ENCODE measurements at places on chromosomes 4 and X.
A peak's percentile ranks its signal among the peaks of the same experiment; 100 is the strongest.

DNA sequence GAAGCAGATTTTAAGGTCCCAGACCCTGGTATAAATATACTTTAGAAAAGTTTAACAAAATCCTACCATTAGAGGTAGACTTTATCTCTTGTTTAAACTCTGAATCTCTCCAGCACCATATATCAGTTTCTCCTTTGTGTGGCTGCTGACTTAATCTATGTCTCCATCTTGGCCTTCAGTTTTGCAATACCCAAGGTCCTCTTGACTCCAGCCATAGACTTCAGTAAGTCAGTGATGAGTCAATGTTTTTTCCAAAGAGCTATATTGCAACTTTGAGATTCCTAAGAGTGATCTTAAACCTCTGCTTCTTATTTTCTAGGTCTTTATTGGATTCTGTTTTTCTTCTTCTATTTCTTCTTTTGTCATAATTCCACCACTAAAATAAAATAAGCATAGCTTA lies 50.8 kb upstream of the ADGRL3 start:
- DNase-seq = no peak

- no peak for DNase-seq
These were observed 52.6 kb downstream of the FNIP2 start for GRCh38 chr4:158821228-158821971.

DNA sequence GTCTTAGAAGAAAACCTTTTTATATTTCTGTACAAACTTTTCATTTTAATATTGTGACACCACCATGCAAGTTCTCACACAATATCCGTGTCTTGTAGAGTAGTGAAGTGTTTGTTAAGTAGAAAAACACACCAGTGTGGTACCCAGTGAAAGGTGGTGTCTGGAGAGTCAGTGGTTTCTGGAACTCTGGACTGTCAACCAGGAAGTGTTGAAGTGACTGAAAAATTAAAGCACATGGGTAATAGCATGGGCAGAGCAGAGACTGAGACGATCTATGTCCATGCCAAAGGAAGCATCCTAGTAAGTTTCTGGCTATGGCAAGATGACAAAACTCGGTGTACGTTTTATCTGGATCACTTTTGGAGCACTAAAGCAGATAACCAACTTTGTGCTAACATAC lies 22.2 kb downstream of the RAB9A start:
- DNase-seq = no peak

DNA sequence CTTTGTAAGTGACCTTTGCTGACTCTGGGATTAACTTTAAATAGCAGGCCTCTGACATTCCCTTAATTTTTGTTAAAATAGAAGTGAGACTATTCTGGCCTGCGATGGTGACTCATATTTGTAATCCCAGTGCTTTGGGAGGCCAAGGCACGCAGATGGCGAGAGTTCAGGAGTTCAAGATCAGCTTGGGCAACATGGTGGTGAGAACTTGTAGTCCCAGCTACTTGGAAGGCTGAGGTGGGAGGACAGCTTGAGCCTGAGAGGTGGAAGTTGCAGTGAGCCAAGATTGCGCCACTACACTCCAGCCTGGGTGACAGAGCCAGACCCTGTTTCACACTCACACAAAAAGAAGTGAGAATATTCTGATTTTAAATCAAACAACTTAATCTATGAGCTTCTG lies 27.3 kb downstream of the ZNF330 start:
- no peak for DNase-seq

DNA sequence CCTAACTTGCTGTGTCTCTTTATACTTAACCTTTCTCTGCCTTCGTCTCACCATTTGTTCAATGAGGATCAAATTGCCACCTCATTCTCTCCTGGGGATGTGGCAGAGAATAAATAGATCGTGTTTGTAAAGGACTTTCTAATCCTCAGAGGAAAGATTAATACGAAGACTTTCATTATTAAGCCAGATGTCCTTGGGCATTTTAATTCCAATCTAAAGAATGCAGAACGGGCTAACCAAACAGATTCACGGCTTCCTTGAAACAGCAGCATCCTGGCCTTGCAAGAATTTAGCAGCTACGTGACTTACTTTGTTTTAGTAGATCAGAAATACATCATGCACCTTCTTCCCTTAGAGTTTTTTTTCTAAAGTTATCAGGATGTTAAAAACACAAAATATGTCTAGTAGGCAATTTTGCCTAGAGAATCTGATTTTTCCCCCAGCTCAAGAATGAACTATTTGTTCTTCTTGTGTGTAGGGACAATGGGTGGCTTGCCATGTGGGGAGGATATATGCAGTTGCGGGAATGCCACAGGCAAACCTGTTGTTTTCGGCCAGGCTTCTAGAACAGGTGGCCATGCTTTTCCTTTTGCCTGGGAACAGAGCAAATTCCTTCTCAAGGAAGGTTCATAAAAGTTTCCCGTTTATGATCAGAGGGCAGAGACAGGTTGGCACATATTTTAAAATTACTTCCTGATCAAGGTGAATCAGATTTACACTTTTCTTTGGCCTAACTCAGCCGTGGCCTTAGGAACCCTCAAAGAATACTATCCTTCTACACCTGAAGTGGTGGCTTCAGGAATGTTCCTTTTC lies 3.0 kb downstream of the MID1 start:
- DNase-seq = no peak

DNA sequence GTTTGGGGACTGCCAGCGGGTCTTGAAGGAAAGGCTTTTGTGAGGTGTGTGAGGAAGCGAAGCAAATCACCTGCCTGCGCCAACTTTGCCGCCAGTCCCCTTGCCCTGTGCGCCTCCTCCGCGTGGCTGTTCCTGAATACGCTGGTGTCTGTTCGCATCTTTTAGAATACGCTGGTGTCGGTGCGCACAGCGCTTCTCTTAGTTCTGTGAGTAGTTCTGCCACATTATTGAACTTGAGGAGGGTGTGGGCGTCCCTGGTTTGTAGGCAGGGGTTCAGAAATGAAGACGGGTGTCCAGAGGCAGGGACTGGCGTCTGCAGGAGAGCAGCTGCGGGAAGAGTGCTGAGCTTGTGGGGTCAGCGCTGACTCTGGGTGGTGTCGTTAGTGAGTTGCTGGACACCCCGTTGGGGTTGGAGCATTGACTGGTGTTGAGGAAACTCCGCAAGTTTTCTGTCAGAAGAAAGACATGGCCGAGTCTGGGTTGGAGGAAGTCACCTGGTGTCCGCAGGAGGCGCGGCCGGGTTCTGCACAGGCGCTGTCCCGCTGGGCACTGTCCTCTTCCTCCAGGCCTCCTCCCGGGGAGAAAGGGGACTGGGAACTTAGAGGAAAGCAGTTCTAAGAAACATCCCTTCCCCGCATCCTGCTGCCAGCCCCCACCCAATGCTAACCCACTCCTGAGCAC lies 930 bp downstream of the ZNF718 start:
- no peak for DNase-seq

DNA sequence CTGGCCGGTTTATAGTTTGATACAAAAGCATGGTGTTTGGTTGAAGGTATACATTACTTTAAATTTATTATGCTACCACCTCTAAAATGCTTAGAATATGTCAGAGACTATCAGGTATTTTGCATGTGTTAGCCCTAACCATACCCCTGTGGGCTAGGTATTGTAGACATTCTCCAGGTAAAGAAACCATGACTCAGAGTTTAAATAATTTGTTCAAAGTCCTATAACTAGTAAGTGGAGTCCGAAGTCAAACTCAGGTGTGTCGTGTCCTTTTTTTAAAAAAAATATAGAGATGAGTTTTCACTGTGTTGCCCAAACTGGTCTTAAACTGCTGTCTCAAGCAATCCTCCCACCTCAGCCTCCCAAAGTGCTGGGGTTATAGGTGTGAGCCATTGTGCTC lies 12.4 kb downstream of the LAP3 start:
- DNase-seq = no peak

- DNase-seq = no peak
These were observed 11.2 kb downstream of the DAPP1 start for GRCh38 chr4:99827857-99828256.

DNA sequence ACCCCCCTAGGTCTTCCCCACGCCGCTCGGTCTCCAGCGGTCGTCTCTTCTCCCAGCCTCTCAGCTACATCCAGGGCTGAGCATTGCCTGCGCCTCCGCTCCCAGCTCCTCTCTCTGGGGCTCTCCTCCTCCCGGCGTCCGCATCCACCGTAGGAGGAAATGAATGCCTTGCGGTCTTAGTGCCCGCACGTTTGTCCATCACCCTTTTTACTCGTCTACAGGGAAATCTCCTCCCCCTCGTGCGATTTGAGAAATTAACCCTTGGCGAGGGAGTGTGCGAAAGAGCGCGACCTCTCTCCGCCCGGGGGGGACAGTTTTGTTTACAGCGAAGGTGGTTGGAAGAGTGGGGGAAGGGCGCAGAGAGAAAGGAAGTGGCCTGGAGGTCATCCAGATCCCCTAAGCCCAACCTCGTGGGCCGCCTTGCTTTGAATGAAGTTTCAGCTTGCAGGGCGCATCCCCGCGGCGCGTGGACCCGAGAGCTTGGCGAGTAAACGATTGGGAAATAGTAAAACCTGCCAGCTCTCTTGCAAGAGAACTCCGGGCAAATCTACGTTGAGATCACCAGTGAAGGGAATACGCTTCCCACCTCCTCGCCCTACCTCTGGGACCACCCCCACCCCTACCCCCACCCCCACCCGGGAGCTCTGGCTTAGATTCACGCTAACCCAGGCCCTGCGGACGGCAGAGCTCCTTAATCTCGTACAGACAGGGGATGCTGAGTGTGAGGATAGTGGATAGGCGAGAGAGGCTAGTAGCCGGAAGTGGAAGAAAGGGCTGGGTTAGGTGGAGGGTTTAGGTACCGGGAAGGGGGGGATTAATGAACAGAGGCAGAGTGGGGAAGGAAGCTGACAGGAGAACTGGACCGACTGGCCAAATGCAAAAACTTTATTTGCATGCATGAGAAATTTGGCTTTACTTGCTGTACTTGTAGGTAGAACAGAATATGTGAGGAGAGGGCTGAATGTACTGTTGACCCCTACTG lies at the start of gene ELOVL6:
TSS of gene ELOVL6 (minus strand) at position 181 of the 982 bp plus-strand sequence. CDS start 280 bp downstream, outside the sequence.
- peak; percentile 3 for DNase-seq

- no peak for DNase-seq
These were observed 11.9 kb upstream of the ADH7 start for GRCh38 chr4:99447079-99447478.

- DNase-seq = no peak
These were observed 76.7 kb downstream of the LRBA start for GRCh38 chr4:150938417-150938816.

GRCh38 chr4:136755531-136755916 lies 776.8 kb downstream of the PCDH18 start:
- DNase-seq = no peak

DNA sequence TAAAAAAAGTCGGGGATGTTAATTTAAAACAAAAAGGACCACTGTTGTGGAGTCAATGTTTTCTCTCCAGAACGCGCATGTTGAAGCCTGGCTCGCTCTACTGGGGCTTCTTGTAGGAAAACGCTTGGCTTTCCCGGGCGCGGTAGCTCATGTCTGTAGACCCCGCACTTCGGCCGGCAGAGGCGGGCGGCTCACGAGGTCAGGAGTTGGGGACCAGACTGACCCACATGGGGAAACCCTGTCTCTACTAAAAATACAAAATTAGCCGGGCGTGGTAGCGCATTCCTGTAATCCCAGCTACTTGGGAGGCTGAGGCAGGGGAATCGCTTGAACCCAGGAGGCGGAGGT lies 15.6 kb downstream of the NELFA start:
- DNase-seq = no peak

- no peak for DNase-seq
These were observed 165.6 kb upstream of the S100G start for GRCh38 chrX:16484338-16484737.

DNA sequence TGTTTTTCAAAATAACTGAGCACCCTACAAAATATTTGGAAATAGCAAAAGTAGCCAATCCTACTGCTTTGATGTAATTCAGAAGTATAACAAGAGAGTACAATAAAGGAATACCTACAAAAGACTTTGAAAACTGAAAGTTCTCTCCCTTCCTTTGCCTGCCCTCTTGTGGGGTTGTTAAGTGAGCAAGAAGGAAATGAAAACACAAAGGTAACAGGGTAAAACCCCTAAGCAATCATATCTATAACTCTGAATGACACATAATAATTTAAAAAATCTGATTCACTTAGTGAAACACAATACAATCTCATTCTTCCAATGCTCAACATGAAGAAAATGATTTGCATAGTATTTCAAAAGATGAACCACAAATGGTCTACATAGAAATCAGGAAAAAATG lies 98.2 kb downstream of the FRYL start:
- DNase-seq = no peak

DNA sequence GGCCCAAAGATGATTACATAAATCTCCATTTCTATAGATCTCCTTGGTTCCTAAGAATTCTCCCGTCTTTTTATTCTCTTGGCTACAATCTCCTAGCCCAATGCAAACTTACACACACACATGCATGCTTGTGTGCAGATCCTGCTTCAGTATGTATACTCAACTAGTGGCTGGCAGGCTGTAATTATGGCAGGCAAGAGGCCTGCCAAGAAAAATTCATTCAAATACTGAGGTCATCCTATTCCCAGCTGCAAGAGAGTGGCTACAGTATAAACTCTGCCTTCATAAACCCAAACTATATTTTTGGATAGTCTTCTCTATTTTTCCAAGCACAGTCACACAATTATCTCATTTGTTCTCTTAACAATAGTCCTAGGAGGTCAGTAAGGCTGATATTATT lies 95.2 kb downstream of the SHROOM4 start:
- DNase-seq = no peak

DNA sequence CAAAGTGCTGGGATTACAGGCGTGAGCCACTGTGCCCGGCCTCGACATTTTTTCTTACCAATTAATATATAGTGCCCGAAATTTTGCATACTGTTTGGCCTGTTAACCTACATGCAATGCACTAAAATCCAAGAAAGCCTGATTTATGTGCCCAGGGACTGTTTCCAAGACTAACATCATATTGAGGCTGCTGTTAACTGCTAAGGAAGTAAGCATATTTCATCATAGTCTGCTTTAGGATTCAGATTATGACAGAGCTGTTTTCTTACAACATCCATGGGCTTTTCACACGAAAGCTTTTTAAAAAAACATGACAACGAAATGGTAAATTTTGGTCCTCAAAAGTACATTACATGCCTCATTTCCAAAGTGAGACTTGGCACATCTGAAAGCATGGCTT lies 84.4 kb downstream of the STOX2 start:
- DNase-seq = no peak

DNA sequence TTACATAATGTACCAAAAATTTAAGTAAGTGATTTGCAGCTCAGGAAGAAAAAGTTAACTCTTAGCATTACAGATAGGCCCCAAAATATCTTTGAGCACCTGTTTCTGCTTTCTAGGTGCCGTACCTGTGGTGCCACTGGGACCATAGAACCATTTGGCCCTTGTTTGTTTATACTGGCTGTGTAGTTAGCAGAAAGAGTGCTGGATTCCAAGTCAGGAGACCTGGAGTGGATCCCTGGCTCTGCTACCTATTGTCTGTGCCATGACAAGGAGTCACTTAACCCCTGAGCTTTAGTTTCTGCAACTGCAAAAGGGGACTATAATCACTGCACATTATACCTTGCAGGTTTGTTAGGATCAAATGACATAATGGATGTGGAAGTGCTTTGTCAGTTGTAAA lies 137.8 kb upstream of the GPR101 start:
- DNase-seq = no peak

All from effector memory CD8-positive, alpha-beta T cell (primary cell).